Fibroblast of villous mesenchyme (primary cell): ENCODE measurements at places on chromosomes 6 and 20. TPM values are rescaled to one million over a fixed set of nuclear protein-coding genes. Genes with fewer than 3 reads are reported as not detected.

The COL9A3 gene
- under 0.01 and 0.43 TPM in 2 replicates for total RNA-seq

The LY86 gene
- total RNA-seq = not detected in 2 replicates

The GFRAL gene
- total RNA-seq = not detected in 2 replicates

The HSP90AB1 gene
- total RNA-seq = 573 and 928 TPM in 2 replicates

The GOPC gene
- total RNA-seq = 45.1 and 81.6 TPM in 2 replicates

The RHAG gene
- not detected in 2 replicates for total RNA-seq

The HLA-DPA1 gene
- 0.43 and 0.97 TPM in 2 replicates for total RNA-seq

The UST gene
- total RNA-seq = 9.0 and 13.0 TPM in 2 replicates

The TRIM10 gene
- not detected in 2 replicates for total RNA-seq

The HSPA12B gene
- under 0.01 TPM in 1 of 2 replicates, not detected in the other for total RNA-seq

The POPDC3 gene
- 17.7 and 19.4 TPM in 2 replicates for total RNA-seq

The C6orf47 gene
- 20.7 and 21.9 TPM in 2 replicates for total RNA-seq

The TRIM31 gene
- not detected in 2 replicates for total RNA-seq

The SAMD10 gene
- 0.64 and 1.3 TPM in 2 replicates for total RNA-seq

The PI16 gene
- under 0.01 TPM in 2 replicates for total RNA-seq

The SIRPB1 gene
- total RNA-seq = not detected in 2 replicates

The ULBP1 gene
- total RNA-seq = 0.43 and 1.6 TPM in 2 replicates

The XKR7 gene
- total RNA-seq = not detected in 2 replicates

The TDRD6 gene
- total RNA-seq = under 0.01 TPM in 2 replicates

The CRISP2 gene
- not detected in 2 replicates for total RNA-seq

The TCEA2 gene
- total RNA-seq = 20.7 and 24.2 TPM in 2 replicates

The PRND gene
- not detected in 2 replicates for total RNA-seq

The XPO5 gene
- 28.0 and 43.2 TPM in 2 replicates for total RNA-seq

The MCHR2 gene
- not detected in 2 replicates for total RNA-seq

The GPR6 gene
- not detected in 2 replicates for total RNA-seq

The TCF15 gene
- not detected in 2 replicates for total RNA-seq

The ALDH5A1 gene
- 0.64 and 2.6 TPM in 2 replicates for total RNA-seq

The MAP1LC3A gene
- 13.4 and 17.1 TPM in 2 replicates for total RNA-seq

The NHSL1 gene
- total RNA-seq = 4.7 and 9.7 TPM in 2 replicates

The GPSM3 gene
- 2.6 and 4.8 TPM in 2 replicates for total RNA-seq

The RBL1 gene
- total RNA-seq = 8.1 and 10.8 TPM in 2 replicates

The C6orf141 gene
- 0.43 and 1.6 TPM in 2 replicates for total RNA-seq

The EDN1 gene
- total RNA-seq = 2.2 and 2.9 TPM in 2 replicates

The DPPA5 gene
- not detected in 2 replicates for total RNA-seq

The C20orf202 gene
- total RNA-seq = under 0.01 TPM in 1 of 2 replicates, not detected in the other

The CLPSL2 gene
- total RNA-seq = not detected in 2 replicates

The NKX2-2 gene
- total RNA-seq = not detected in 2 replicates

The ZFP57 gene
- total RNA-seq = 0.32 TPM in 1 of 2 replicates, not detected in the other

The RBPJL gene
- not detected in 2 replicates for total RNA-seq

The ARFGAP1 gene
- total RNA-seq = 85.5 and 109 TPM in 2 replicates
